Tibial nerve (tissue), 4 donors: ENCODE measurements at places on chromosomes 16 and 17. TPM values are rescaled to one million over a fixed set of nuclear protein-coding genes. Genes with fewer than 3 reads are reported as not detected.

- H3K36me3 ChIP-seq: no peaks in the 10 kb centered on the region
- no peaks in the 10 kb centered on the region for H3K27me3 ChIP-seq
- H3K27ac ChIP-seq: no peak overlapping the region
- H3K4me3 ChIP-seq: no peak overlapping the region
- no peak for DNase-seq
Measured at GRCh38 chr17:72954579-72954978, 137.9 kb downstream of the SLC39A11 start.

- no peak overlapping the region for H3K27ac ChIP-seq
- no peaks in the 10 kb centered on the region for H3K36me3 ChIP-seq
- DNase-seq: no peak
- H3K4me1 ChIP-seq: no peaks in the 10 kb centered on the region
- H3K27me3 ChIP-seq: no peaks in the 10 kb centered on the region
Measured at GRCh38 chr16:17116595-17117322, 354.0 kb downstream of the XYLT1 start.

- H3K27me3 ChIP-seq: no peaks in the 10 kb centered on the region
- H3K4me1 ChIP-seq: no peaks in the 10 kb centered on the region
- no peaks in the 10 kb centered on the region for H3K36me3 ChIP-seq
- no peak for DNase-seq
Measured at GRCh38 chr16:9695152-9695551, 487.1 kb downstream of the GRIN2A start.

- H3K4me1 ChIP-seq: peaks cover 8% of the 10 kb centered on the region
- H3K27ac ChIP-seq: no peak overlapping the region
- H3K36me3 ChIP-seq: no peaks in the 10 kb centered on the region
- no peak overlapping the region for H3K4me3 ChIP-seq
- no peak for DNase-seq
Measured at GRCh38 chr16:14354561-14355351, 275.3 kb downstream of the PARN start.

- H3K36me3 ChIP-seq: no peaks in the 10 kb centered on the region
- H3K27me3 ChIP-seq: no peaks in the 10 kb centered on the region
- no peaks in the 10 kb centered on the region for H3K4me1 ChIP-seq
- no peak overlapping the region for H3K27ac ChIP-seq
Measured at GRCh38 chr17:1322014-1322428, 42.6 kb downstream of the TRARG1 start.

Gene DPEP2
- total RNA-seq: 1.0 TPM

Gene ASPA
- 19.2 TPM for total RNA-seq

- peak overlapping the region; percentile 54 for H3K27ac ChIP-seq
- no peak for DNase-seq
- no peak overlapping the region for H3K4me3 ChIP-seq
- no peaks in the 10 kb centered on the region for H3K36me3 ChIP-seq
- H3K4me1 ChIP-seq: peaks cover 58% of the 10 kb centered on the region
Measured at GRCh38 chr17:50221266-50221863, 19.9 kb upstream of the COL1A1 start.

Gene MMP15
- total RNA-seq: 11.4 TPM

- no peaks in the 10 kb centered on the region for H3K4me1 ChIP-seq
- H3K27ac ChIP-seq: no peak overlapping the region
- H3K36me3 ChIP-seq: no peaks in the 10 kb centered on the region
- no peak for DNase-seq
Measured at GRCh38 chr17:6374761-6375312, 60.1 kb downstream of the AIPL1 start.

DNA sequence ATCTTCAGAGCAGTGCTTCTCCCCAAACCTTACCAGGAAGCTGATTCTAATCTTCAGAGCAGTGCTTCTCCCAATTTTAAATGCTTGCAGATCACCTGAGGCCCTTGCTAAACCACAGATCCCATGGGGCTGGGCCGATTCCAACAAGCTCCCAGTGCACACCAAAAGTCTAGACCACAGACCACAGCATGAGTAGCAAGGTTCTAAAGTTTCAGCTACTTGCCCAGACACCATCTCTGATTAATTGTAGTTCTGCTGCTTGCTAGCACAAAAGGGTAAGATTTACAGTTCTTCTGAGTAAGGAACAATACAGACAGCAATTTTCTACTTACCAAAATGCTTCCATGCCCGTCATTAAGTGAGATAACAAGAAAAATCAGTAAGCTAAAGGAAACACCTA lies 12.2 kb downstream of the CLEC3A start:
- no peak for DNase-seq
- no peaks in the 10 kb centered on the region for H3K4me1 ChIP-seq
- H3K27me3 ChIP-seq: no peaks in the 10 kb centered on the region
- H3K27ac ChIP-seq: no peak overlapping the region
- H3K4me3 ChIP-seq: no peak overlapping the region
- H3K36me3 ChIP-seq: no peaks in the 10 kb centered on the region

DNA sequence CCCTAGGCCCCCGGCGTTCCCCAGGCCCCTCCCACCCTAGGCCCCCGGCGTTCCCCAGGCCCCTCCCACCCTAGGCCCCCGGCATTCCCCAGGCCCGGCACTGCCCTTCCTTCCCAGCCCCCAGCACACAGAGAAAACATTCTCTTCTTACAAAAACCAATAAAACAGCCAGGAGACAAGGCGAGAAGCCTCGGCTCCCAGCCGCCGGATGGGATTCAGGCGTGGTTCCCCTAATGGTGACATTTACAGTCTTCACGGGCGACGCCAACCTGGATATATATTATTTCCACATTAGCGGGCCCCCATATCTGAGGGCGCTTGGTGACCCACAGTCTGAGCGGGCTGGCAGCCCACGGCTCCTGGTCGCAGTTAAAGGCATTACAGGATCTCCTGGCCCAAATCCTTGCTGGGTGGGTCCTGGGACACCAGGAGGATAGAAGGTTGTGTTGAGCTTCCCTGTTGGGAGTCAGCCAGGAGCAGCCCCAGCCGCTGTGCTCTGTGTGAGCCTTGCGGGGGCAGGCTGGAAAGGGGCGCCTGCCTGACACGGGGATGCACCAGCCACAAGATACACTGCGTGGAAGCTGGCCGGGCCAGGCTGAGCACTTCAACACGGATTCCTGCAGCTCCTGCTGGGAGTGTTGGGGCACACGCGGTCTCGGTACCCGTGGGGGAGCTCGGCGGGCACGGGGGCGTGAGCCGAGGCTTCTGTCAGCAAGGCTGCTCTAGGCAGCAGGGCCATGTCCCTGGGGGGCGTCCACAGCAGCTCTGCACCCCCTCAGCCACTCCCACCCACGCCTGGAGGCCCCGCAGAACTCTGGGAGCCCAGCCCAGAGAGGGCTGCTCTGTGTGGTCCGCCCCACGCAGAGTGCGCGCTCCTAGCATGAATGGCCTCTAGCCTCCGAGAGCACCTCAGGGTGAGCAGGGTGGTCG lies 83.7 kb downstream of the LMF1 start:
- H3K27ac ChIP-seq: peak overlapping the region; percentile 34
- no peak for DNase-seq
- H3K4me3 ChIP-seq: no peak overlapping the region
- no peaks in the 10 kb centered on the region for H3K27me3 ChIP-seq
- H3K36me3 ChIP-seq: no peaks in the 10 kb centered on the region

Gene FBXO39
- 0.20 TPM for total RNA-seq

DNA sequence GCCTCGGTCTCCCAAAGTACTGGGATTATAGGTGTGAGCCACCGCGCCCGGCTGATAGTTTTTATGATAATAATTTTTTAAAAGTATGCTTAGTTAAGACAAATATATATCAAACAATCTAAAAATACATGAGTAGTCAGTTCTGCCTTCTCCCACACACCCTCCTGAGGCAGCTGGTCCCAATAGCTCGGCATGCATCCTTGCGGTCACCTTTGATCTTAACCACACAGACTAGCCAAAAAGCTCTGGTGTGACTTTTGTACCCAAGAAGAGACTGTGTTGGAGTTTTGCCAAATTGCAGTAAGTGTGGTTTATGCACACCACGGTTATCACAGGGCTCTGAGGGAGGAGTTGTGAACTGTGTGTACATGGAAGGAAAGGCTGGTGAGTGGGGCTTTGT lies 25.6 kb downstream of the ATP6V0A1 start:
- no peak for DNase-seq
- H3K27ac ChIP-seq: no peak overlapping the region
- H3K36me3 ChIP-seq: peaks cover 2% of the 10 kb centered on the region
- H3K4me1 ChIP-seq: no peaks in the 10 kb centered on the region
- no peak overlapping the region for H3K4me3 ChIP-seq

GRCh38 chr16:21574372-21574771 lies 25.0 kb upstream of the METTL9 start:
- H3K4me3 ChIP-seq: no peak overlapping the region
- H3K36me3 ChIP-seq: no peaks in the 10 kb centered on the region
- DNase-seq: no peak
- H3K4me1 ChIP-seq: no peaks in the 10 kb centered on the region

DNA sequence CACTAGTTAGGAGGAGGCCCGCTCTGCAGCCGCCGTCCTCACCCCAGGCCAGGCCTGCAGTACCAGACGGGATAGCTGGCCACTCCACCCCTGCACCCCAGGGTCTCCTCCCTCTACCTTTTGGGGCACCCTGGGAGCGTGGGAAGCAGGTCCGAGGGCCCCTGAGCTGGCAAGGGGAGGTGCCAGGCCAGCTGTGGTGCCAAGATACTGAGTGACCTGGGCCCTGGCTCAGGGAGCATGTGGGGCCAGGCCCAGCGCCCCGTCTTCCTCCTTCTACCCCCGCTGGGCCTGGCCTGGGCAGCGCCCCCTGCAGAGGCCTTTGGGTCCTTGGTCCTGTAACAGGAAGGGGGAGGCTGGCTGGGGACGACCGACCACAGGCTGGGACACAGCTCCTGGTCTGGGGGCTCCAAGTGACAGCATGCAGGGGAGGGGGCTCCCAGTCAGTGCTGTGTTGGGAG lies 13.0 kb downstream of the PAM16 start:
- no peak for DNase-seq
- H3K4me3 ChIP-seq: no peak overlapping the region
- H3K27me3 ChIP-seq: no peaks in the 10 kb centered on the region
- peaks cover 42% of the 10 kb centered on the region for H3K4me1 ChIP-seq
- peaks cover 8% of the 10 kb centered on the region for H3K36me3 ChIP-seq

DNA sequence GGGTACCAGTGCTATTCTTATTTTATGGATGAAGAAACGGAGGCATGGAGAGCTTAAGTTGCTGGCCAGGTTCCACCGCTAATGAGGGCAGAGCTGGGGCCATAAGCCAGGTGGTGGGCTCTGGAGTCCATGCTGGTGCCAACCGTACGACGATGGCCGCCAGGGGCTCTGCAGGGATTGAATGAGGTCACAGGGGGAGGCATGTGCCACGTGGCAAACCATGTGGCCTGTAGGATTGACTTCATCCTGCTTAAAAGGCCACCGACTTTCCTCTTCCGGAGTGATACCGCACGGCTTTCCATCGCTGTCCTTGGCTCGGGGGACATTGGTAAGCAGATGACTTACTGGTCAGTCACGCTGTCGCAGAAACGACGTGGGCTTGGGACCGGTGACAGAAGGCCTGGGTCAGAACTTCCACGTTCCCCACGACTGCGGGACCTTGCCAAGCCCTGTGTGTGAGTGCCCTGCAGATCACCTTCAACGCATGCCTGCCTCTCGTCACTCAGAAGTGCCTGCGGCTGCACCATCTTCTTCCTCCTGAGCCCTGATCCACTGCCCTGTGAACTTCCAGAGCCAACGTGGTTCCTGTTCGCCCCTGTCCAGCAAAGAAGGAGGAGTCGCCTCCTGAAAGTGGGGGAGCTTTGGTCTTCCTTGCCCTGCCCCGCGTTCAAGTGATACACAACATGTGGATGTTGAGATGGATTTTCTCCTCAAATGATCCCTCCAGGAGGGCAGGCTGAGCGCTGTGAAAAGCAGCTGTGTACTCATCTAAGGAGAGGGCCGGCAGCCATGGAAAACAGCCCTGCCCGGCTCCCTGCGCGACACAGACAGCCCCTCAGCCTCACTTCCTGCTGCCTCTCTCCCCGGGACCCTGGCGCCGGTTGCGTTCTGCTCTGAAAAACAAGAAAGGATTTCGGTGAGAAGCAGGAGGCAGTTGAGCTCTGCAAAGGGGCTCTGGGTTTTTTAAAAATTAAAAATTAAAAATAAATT lies 176.7 kb downstream of the C16orf95 start:
- no peaks in the 10 kb centered on the region for H3K36me3 ChIP-seq
- H3K4me3 ChIP-seq: no peak overlapping the region
- no peak for DNase-seq

DNA sequence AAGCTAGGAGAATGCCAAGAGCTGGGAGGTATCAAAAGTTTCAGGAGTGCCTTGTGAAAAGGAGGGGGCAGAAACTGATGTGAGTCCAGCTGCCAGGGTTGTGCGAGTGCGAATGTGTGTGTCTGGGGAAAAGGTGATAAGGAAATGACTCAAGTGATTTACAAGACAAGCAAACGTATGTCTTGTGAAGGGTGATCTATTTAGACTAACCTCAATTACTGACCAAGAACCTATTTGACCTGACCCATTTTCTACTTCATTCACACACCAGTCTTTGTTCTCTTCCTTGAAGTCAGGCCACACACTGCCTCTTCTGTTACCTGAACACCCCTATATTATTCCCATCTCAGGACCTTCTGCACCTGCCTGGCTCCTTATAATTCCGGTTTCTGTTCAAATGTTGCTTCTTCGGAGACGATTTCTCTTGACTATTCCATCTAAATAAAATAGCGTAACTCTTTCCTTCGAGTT lies 1.0 kb downstream of the GDE1 start:
- H3K36me3 ChIP-seq: no peaks in the 10 kb centered on the region
- no peak for DNase-seq
- peak overlapping the region; percentile 95 for H3K27ac ChIP-seq
- peak overlapping the region; percentile 61 for H3K4me3 ChIP-seq
- peaks cover 30% of the 10 kb centered on the region for H3K4me1 ChIP-seq
- H3K27me3 ChIP-seq: no peaks in the 10 kb centered on the region

DNA sequence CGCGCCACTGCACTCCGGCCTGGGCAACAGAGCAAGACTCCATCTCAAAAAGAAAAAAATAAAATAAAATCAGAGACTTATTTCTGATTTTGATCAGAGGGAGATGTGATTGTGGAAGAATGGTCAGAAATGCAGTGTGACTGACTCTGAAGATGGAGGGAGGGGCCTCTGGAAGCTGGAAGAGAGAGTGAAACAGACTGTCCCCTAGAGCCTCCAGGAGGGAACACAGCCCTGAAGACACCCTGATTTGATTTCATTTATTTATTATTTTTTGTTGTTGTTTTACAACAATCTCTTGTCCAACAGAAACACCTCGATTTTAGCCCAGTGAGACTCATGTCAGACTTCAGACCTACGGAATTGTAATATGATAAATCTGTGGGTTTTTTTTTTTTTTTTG lies 26.1 kb downstream of the BCL7C start:
- H3K36me3 ChIP-seq: no peaks in the 10 kb centered on the region
- no peaks in the 10 kb centered on the region for H3K27me3 ChIP-seq

GRCh38 chr17:79152636-79153035 lies 78.0 kb downstream of the ENGASE start:
- peaks cover 57% of the 10 kb centered on the region for H3K27me3 ChIP-seq
- H3K4me3 ChIP-seq: no peak overlapping the region
- no peaks in the 10 kb centered on the region for H3K4me1 ChIP-seq
- no peak for DNase-seq

Gene HOXB7
- 1.8 TPM for total RNA-seq

- H3K27ac ChIP-seq: no peak overlapping the region
- H3K27me3 ChIP-seq: no peaks in the 10 kb centered on the region
- DNase-seq: no peak
- no peaks in the 10 kb centered on the region for H3K36me3 ChIP-seq
- no peaks in the 10 kb centered on the region for H3K4me1 ChIP-seq
- no peak overlapping the region for H3K4me3 ChIP-seq
Measured at GRCh38 chr16:2897110-2897509, 14.1 kb downstream of the FLYWCH2 start.
